ENCODE measurements at places on chromosomes 16 and 17.
A peak's percentile ranks its signal among the peaks of the same experiment; 100 is the strongest.

DNA sequence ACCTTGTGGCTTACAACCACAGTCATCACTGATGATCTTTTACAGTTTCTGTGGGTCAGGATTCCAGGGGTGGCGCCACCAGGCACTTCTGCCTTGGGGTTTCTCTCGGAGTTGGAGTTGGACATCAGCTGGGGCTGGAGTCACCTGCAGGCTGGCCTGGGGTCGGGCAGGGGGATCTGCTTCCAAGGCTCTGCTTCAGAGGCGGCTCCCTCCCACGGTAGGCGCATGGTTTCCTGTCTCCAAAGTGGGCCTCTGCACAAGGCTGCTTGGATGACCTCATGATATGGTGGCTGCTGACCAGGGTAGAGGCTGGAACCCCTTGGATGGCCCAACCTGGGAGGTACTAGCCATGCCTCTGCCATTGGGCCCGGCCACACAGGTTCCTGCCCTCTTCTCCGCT, 170.6 kb upstream of the CIBAR2 start:
- no peak for DNase-seq

GRCh38 chr17:3892095-3892998, 506 bp downstream of the CAMKK1 start:
- DNase-seq, result no peak

- no peak for DNase-seq
These were observed 274.5 kb downstream of the C16orf95 start for GRCh38 chr16:87042551-87043230.

- peak; percentile 35 for DNase-seq
These were observed 2.0 kb downstream of the MAF start for GRCh38 chr16:79598348-79599181.

- DNase-seq, result no peak
These were observed 15.7 kb downstream of the WNT3 start for GRCh38 chr17:46802800-46803199.

GRCh38 chr16:50390914-50391716, 22.3 kb upstream of the BRD7 start:
- no peak for DNase-seq

GRCh38 chr17:56756536-56756935, 77.2 kb downstream of the C17orf67 start:
- DNase-seq, result no peak

DNA sequence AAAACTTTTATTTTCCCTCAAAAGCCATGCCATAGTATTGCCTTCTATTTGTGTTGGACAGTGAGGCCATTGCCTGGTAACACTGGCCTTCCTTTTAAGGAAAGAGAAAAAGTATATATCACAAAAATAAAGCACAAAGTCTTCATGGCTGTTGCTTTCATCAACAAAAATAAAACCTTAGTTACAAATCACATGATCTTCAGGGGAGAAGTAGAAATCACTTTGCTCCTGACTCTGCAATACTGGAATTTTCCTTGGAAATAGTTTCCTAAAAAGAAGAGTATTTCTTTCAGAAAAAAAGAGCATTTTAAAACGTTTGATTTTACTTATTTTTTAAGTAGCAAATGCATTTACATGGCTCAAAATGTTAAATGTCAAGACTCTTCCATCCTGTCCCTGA, 41.9 kb downstream of the FAM20A start:
- DNase-seq, result no peak

GRCh38 chr16:57826706-57827625, 24.7 kb upstream of the KIFC3 start:
- no peak for DNase-seq

- DNase-seq, result peak; percentile 72
These were observed 59.8 kb downstream of the BAIAP2 start for GRCh38 chr17:81094509-81095382.

- no peak for DNase-seq
These were observed 339.9 kb downstream of the SOX9 start for GRCh38 chr17:72460711-72461110.

DNA sequence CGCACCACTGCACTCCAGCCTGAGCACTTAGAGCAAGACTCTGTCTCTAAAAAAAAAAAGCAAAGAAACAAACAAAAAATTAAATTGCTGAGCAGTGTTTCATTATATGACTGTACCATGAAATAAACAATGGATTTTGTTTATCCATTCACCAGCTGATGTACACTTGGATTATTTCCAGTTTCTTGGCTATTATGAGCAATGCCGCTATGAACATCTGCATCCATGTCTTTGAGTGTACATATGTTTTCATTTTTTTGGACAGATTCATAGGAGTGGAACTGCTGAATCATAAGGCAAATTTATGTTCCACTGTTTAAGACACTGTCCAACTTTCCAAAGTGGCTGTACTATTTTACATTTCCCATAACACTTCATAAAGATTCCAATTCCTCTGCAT, 8.0 kb downstream of the RNF157 start:
- DNase-seq, result no peak

DNA sequence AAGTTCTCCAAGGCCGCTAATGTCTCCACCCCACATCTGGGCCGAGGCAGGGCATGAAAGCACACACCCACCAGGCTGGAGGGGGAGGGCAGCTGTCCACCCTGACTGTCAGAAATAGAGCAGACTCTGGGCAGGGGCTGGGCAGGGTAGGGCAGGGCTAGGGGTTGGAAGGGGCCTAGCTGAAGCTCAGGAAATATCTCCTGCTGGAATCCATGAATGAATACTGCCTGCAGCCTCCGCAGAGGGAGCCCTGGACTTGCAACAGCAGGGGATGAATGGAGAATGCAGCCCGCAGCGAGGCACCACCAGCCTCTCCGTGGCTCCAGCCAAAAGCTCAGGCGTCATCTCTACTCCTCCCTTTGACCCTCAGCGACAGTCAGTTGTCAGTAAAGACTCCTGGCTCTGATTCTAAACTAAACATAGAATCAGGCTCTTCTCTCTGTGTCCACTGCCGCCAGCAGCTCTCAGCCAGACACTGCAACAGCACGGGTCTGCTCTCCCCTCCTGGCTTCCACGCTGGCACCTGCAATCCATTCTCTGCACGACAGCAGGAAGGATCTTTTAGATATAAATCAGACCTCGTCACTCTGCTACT, 23.9 kb upstream of the NGFR start:
- no peak for DNase-seq

GRCh38 chr17:63434951-63435571, 11.0 kb downstream of the CYB561 start:
- DNase-seq, result no peak
